Activated T-helper 2 cell treated with anti-CD3 and anti-CD28 coated beads, Interferon-gamma antibody, Interleukin-2, Interleukin-4, amounts not matched to agents 10 μg/mL and 5 μg/mL and 100 μg/mL, durations not matched to agents 14 hours and 24 hours and 36 hours (primary cell): ENCODE measurements at places on chromosomes 7 and 10. TPM values are rescaled to one million over a fixed set of nuclear protein-coding genes. Genes with fewer than 3 reads are reported as not detected.
A peak's percentile ranks its signal among the peaks of the same experiment; 100 is the strongest.

- no peak for DNase-seq
Measured at GRCh38 chr7:147305827-147306226, 1189.2 kb downstream of the CNTNAP2 start.

Gene MEOX2
- total RNA-seq, result not detected in 2 replicates

Gene THSD7A
- not detected in 2 replicates for total RNA-seq

GRCh38 chr7:79529881-79530235, 76.4 kb upstream of the MAGI2 start:
- DNase-seq, result no peak

GRCh38 chr10:126122881-126123280, 226.5 kb downstream of the FANK1 start:
- DNase-seq, result no peak

Gene LRRC72
- total RNA-seq, result not detected in 2 replicates

Gene NANOS1
- 0.62 and 0.90 TPM in 2 replicates for total RNA-seq

- no peak for DNase-seq
Measured at GRCh38 chr7:22659741-22660140, 67.3 kb upstream of the IL6 start.

- DNase-seq, result no peak
Measured at GRCh38 chr10:111439034-111439842, 362.4 kb downstream of the ADRA2A start.

DNA sequence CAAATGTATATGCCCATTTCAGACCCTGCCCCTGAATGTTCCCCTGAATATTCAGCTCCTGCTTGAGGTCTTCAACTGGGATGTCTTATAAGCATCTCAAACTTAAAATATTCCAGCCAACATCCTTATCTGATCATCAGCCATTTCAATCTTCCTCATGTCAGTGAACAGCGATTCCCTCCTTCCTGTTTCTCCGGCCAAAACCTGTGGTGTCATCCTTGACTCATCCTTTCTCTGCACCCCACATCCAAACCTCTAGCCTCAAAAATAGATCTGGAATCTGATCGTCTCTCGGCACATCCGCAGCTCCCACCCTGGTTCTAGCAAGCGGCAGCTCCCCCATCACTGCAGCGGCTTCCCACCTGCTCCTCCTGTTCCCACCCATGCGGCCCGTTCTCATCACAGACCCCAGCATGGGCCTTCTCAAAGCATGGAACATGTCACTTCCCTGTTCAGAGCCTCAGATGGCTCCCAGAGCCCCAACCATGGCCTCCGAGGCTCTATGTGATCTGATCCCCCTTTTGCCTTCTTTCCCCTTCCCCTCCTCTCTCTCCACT, 165.7 kb downstream of the HECW1 start:
- DNase-seq, result no peak

DNA sequence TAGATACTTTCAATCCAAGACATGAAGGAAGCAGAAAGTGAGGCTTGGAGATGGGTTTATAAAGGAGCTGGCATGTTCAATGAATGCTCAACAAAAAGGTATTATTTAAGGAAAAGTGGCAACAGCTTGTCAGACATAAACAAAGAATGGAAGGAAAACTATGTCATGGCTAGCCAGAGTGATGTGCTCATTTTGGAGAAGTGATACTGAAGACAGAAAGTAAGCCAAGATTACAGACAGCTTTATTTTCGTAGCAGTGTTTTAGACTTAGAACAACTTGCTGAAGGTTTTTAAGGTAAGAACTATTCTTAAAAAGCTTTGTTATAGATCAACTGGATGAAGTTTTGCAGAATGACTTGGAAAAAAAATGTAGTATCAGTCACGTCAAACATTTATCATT, 160.5 kb upstream of the FERD3L start:
- no peak for DNase-seq

DNA sequence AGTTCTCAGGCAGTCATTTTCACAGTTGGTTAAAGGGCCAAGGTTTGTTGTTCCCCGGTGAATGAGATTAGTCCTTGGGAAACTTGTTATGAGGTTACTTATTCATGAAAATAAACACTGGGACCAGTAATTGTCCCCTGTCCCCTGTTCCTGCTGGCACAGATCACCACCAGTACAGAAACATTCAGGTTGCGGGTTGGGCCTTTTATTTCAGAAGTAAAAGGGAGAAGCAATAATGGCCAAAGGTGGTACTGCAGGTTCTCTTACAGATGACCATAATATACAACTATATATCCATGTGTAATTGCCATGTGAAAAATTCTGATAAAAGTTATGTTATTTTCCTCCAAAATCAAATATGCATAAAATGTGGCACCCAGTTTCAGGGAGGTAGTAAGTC, 442.0 kb downstream of the SORCS1 start:
- DNase-seq, result no peak

GRCh38 chr7:51477323-51477722, 160.7 kb upstream of the COBL start:
- no peak for DNase-seq

- DNase-seq, result no peak
Measured at GRCh38 chr7:100021297-100021696, 5.9 kb downstream of the ZKSCAN1 start.

- no peak for DNase-seq
Measured at GRCh38 chr10:123997486-123998196, 95.8 kb downstream of the CHST15 start.

Gene FAM20C
- total RNA-seq, result 0.74 and 1.3 TPM in 2 replicates

DNA sequence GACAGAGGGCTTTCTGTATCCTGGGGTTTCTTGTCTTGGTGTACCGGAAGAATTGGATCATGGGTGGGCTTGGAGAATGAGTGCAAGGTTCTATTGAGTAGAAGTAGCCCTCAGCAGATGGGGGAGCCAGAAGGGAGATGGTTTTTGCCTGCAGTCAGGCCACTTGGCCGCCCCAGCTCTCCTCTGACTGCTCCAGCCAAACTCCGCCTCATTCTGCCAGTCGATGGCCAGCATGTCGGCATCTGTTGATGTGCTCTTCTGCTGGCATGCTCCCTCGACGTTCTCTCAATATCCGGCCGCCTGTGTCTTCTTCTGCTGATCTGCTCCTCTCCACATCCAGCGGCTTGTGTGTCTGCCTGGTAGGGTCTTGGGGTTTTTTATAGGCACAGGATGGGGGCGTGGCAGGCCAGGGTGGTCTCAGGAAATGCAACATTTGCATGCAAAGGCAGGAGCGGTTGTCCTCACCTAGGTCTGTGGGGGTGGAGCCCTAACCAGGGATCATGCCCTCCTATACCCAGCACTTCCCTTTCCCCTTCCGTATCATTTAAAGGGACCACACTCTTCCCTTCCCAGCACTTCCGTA, 40.2 kb upstream of the TNS3 start:
- DNase-seq, result no peak

GRCh38 chr10:28302012-28302637, 739 bp downstream of the MPP7 start:
- DNase-seq, result no peak

Gene AKR1C8
- not detected in 2 replicates for total RNA-seq

Gene ARHGEF35
- total RNA-seq, result 3.6 and 4.1 TPM in 2 replicates

GRCh38 chr10:110162741-110163145, 44.7 kb upstream of the MXI1 start:
- DNase-seq, result no peak

DNA sequence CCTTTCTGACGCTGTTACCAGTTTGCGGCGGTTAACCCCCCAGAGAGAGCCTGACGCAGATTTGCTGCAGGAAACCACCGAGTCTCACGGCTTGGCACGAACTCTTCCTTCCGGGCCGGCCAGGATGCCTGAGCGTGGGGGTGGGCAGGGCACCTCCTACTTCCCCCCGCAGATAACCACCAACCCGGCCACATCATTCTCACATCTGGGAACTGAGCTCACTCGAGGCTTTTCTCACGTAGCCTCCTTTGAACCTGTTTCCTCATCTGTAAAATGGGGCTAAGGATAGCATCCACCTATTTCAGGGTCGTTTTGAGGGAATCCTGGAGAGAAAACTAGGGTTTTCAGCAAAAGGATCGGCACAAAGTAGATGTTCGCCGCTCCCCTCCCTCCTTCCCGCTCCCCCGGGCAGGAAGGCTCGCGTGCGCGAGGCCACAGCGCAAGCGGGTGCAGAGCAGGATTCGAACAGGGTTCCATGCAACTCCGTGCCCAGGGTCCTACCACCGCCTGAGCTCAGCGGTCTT, 23.6 kb downstream of the DDIT4 start:
- peak; percentile 96 for DNase-seq

DNA sequence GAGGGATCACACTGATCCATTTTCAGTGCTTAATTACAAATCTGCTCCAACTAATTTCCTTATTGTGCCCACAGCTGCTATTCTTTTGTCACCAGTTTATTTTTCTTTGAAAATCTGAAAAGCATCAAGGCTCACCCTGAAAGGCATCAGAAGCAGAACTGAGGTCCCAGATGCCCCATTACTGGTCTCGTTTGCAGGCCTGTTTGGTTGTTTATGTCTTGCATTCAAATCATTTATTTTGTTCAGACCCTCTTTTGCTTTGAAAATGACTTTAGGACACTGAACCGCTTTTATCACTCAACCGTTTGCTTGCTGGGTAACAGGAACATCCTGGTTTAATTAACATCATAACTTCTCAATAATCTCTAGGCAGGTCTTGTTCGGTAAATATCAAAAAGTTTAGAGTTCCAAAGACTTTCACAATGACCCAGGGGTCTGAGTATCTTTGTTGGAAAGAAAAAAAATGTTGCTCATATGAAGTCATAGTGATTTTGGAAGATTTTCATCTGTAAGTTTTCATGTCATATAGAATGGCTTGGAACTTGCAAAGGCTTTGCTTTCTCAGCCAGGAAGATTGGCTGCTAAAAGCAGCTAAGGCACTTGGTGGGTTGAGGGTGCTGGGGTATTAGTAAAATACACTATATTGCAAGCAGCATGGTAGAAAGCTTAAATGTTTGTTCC, 398.3 kb upstream of the NPVF start:
- DNase-seq, result no peak

- no peak for DNase-seq
Measured at GRCh38 chr10:118843647-118844265, 89.0 kb upstream of the CACUL1 start.

GRCh38 chr10:24722131-24722675, 1.5 kb downstream of the ARHGAP21 start:
- DNase-seq, result no peak

Gene MEST
- 3.1 and 3.6 TPM in 2 replicates for total RNA-seq

DNA sequence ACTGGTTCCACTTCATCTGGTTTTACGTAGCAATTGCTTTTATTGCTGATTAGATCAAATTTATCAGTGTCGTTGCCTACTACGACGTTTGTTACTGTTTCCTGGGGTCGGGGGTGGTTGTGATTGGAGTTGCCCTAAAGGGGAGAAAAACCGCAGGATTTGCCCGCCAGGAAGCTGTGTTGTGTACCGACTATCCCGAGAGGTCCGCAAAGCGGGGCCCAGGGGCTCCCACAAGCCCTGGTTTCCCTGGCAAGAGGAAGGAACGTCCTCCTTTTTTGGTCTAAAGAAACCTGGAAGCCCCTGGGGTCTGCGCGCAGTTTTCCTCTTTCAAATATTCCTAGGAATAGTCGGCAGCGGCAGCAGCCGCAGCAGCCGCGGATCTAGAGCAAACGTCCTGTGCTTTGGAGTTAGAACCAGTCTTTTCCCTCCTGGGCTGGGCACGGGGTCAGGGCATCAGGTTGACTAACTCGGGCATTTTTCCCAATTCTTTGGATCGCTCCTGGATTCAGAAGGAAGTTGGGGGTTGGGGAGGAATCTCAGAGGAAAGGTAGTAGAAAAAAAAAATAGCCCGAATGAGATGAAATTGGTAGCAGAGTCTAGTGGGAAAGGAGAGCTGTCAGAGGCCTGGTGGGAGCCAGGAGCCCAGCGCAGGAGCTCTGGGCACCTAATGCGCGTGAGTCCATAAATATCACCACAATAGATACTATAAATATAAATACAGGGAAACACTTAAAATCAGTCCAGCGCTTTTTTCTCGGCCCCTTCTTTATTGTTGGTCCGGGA, 4.6 kb downstream of the VAX1 start:
- no peak for DNase-seq

GRCh38 chr7:91089382-91089963, 174.8 kb upstream of the FZD1 start:
- no peak for DNase-seq

DNA sequence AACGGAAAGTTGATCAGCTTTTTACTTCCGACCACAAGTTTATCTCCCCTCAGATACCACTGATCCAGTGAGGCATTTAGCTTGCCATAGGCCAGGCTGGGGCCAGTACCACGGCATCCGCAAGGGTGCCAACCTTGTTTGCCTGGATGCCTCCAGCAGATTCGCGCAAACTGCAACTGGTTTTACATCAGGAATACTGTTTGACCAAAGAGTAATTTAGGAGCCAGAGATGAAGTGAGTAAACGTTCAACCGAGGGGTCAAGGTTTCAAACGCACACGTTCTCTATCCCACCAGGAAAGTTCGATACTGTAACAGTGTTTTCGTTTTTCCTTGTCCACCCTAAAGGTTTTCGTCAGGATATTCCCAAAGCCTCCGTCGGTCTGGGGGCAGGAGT, 266 bp upstream of the MDFIC start:
- no peak for DNase-seq

Gene TSPAN12
- not detected in 2 replicates for total RNA-seq

Gene TFEC
- total RNA-seq, result not detected in 2 replicates

DNA sequence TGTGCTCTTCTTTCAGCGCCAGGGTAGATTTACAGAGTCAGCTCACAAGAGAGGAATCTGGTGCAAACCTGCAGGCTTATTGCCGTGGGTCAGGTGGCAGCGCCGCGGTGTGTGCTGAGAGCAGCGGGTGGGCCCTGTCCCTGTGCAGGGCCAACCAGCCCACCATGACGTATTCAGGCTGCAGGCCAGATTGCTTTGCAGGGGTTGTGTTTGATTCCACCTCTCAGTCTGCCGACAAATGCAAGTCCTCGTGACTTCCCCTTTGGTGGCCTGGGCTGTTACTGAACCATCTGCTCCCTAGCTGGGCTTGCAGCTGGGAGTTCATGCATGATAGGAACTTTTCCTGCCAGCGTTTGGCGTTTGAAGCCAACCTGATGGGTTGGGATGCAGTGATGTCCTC, 66.7 kb upstream of the LEP start:
- DNase-seq, result no peak

Gene CHN2
- 0.73 and 0.94 TPM in 2 replicates for total RNA-seq

Gene STOX1
- total RNA-seq, result 0.82 and 0.85 TPM in 2 replicates

DNA sequence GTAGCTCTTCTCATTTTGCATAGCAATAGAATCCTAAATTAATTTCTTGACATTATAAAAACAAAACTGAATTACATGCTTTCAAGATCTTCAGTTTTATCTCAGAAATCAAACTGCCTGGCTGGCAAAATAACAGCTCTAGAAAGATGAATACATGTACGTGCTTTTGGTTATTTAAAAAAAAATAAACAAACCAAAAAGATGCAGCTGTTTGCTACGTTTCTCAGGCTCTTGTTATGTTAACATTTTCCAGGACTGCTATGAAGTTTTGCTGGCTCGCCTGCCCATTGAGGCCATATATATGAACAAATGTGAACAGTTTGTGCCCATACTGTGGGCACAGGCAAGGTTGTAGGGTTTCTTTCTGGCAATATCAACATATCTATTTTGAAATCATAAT, 86.6 kb downstream of the ODAD2 start:
- no peak for DNase-seq

DNA sequence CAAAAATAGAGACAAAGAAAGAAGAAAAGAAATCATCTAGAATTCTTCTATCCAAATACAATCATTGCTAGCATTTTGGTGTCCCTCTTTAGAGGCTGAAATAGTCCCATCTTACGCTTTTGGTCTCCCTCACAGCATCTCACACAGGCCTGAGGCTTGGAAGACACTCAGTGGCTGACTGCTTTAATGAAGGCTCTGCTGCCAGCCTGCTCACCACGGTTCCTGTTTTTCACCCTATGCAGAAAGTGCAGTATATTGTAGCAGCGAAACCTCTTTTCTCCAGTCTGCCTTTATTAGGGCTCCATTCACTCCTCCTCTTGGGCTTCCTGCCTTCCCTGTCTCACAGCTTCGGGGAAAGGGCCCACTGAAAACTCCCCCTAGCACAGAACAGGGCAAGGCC, 102.2 kb downstream of the JCAD start:
- DNase-seq, result no peak
